Activated naive CD4-positive, alpha-beta T cell treated with Interleukin-2 at 50 U/mL for 16 hours (primary cell): ENCODE measurements at places on chromosomes 12 and 14.
A peak's percentile ranks its signal among the peaks of the same experiment; 100 is the strongest.

GRCh38 chr12:1886396-1887008 lies 31.9 kb downstream of the CACNA2D4 start:
- no peak for DNase-seq

GRCh38 chr14:59175404-59175803 lies 13.1 kb upstream of the DAAM1 start:
- no peak for DNase-seq

DNA sequence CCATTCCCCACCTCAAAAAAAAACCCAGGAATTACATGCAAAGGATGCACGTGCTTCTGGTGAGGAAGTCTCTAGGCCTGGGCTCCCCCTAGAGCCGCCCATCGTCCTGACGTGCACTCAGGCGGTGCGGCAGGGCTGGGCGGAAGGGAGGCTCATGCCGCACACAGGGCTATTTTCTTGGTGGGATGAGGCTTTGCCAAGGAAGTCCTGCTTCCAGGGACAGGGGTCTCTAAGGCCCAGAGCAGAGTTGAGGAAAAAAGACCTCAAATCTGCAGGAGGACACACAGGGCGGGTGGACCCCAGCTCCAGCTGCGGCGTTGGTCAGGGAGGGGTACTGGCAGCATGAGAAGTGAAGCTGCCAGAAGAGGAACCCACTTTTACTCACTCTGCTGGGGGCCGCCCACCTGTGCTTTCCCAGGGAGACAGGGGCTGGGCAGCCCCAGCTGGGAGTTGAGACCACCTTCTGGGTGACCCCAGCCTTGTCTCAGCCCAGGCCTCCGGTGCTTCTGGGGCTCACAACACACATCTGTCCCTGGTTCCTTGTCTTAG lies 4.2 kb downstream of the RHOF start:
- peak; percentile 43 for DNase-seq

DNA sequence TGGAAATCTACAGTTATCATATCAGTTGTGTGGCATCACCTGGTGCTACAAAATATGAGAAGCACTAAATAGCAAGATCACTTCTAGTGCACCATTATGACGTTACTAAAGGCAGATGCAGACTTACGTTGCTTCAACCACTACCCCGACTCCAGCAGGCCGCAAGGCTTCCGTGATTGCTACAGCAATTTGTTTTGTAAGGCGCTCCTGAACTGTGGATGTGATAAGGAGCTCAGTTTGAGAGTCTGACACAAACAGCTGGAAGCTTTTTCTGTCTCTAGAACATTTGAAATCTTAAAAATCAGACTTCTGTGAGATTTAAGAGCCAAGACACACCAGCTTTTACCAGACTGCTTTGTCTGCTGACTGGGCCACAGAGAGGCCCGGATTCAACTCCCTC lies 57.0 kb downstream of the GCH1 start:
- DNase-seq = no peak

DNA sequence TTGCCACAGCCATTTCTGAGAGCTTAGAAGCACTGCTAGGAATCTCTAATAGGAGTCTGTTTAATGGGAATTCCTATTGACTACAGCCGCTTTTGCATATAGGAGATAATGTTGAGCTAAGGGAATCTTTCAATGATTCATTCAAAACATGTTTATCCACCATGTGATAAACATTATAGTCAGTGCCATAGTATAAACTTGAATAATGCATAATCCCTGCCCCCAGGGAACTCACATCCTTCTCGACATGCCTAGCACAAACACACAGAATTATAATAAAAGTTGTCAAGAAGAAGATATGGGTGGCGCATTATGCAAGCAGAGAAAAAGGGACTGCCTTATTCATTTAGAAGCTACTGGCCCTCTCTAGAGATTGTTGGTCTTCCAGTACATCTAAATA lies 248.0 kb downstream of the DAD1 start:
- DNase-seq = no peak

- DNase-seq = no peak
Measured at GRCh38 chr14:93132472-93133065, 16.8 kb upstream of the ITPK1 start.
